T-cell (primary cell): ENCODE measurements at places on chromosomes 12 and 14.

DNA sequence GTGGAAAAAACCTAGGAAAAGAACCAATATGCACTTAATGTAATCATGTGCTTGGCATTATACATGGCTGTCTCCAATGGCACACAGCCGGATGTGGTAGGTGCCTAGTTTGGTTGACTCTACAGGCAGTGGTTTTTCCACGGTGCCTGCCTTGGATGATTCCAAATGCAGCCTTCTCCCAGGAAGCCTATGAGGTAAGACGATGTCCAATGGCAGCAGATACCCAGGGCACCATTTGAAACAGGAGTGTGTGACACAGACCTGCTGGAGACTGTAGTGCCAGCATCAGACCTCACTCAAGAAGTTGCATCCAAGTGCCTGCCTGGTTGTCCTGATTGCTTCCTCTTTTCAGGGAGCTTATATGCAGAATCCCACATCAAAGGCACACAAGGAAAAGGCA lies 88.0 kb upstream of the VASH1 start:
- DNase-seq = no peak

DNA sequence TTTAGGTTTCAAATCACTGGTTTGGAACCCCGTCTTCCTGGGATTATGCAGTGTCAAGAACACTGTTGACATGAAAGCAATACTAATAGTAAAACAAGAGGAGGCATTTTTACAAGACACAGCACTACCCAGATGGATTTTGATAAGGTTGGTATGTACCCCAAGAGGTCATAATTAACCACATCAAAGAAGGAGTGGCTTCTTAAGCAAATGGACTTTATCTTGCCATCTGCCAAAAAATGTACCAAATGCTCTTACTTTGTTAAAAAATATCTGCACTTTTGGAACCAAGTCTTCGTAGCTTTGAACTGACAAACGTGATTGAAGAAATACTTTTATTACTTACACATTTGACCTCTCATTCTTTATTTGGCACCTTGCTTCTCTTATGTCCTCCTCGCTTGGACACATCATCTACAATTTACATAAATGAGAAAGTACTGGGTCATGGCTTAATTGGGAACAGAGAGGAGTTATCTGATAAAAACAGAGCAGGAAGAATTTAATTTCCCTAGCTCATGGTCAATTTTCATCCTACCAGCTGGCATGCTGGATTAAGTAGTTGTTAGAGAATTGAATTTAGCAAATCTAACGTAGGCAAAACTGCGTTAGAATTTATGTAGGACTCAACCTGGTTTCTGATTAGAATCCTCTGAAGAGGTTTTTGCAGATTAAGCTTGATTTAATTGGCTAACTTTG lies 54.5 kb upstream of the PRICKLE1 start:
- no peak for DNase-seq

DNA sequence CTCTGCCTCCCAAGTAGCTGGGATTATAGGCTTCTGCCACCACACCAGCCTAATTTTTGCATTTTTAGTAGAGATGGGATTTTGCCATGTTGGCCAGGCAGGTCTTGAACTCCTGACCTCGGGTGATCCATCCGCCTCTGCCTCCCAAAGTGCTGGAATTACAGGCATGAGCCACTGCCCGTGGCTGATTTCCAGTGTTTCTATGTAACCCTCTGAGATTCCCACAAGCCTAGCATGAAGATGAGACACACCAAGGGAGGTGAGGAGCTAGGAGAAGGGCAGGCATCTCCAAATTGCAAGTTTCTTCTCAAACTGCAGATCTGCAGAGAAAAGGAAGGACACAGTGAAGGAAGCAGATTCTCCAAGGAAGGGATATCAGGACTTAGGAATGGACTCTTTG lies 125.0 kb downstream of the CACNA1C start:
- DNase-seq = no peak

GRCh38 chr12:49903700-49904423 lies at the start of gene FAIM2:
Gene FAIM2, minus strand, starts transcription at chr12:49903900. Its CDS starts 108 bp downstream, at chr12:49903792.
- peak; percentile 38 for DNase-seq

- DNase-seq = no peak
Observed at GRCh38 chr12:104486363-104486750, 29.6 kb downstream of the CHST11 start.

- no peak for DNase-seq
Observed at GRCh38 chr12:79183003-79183402, 318.4 kb downstream of the SYT1 start.
